ENCODE measurements at places on chromosomes 3 and 15. TPM values are rescaled to one million over a fixed set of nuclear protein-coding genes. Genes with fewer than 3 reads are reported as not detected.

CADM2 gene
- not detected for polyA plus RNA-seq

ALS2CL gene
- polyA plus RNA-seq: 27.4 TPM

APH1B gene
- polyA plus RNA-seq: 7.7 TPM

CELSR3 gene
- 0.42 TPM for polyA plus RNA-seq

EEFSEC gene
- 17.6 TPM for polyA plus RNA-seq

GOLIM4 gene
- polyA plus RNA-seq: 7.4 TPM

PLA2G4E gene
- polyA plus RNA-seq: 0.04 TPM

SPINK8 gene
- polyA plus RNA-seq: not detected

LRRC28 gene
- 10.1 TPM for polyA plus RNA-seq

MYEF2 gene
- polyA plus RNA-seq: 3.3 TPM

Data from foreskin keratinocyte (primary cell).